ENCODE measurements at places on chromosomes 7 and 10.

DNA sequence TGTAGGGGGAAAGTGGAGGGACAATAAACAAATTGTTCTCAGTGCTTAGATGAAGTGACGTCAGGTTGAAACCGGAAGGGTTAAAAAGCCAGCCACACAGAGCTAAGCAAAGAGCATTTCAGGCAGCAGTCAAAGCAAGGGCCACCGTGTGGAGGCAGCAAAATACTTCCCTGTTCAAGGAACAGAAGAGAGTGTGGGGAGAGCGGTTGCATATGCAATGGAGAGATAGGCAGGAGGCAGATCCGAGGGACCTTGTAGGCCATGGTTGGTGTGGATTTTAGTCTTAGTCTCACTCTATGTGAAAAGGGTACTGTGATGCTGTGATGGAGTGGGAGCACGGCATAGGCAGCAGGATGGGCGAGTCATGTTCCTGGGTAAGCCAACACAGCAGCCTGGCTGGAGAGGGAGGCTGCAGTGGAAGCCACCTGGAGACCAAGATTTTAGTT, 3.8 kb upstream of the STN1 start:
- no peak for DNase-seq

DNA sequence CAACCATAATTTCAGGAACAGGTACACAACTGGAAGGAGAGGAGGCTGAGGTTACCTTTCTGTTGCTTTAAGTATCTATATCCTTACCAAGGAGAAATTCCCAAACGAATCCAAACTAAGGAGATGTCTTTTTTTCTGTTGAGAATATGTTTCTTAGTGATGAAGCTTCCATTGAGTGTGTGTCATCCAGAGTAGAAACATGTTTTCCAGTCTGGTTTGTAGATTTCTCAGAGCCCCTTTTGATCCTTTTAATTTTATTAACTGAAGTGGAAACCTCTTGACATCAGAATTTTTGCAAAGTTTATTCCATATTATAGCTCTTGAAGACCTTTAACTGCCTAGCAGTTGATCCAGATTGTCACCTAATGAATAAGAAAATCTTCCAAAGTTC, 207.1 kb upstream of the FERD3L start:
- DNase-seq: no peak

DNA sequence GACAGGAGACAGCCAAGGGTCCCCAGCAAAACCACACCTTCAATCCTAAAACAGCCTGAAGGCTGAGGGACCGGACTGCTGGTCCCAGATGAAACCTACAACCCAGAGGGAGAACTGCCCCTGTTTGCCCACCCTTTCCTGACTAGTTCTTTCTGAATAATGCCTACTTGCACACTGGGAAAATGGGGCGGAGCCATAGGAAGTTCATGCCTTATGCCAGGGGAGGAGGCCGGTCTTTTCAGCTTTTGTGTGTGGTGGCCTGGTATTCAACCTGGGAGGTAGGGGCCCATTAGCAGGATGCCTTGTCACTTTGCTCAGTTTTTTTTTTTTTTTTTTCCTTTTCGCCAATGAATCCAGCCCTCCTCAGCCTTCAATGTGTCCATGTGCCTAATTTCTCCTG, 20.7 kb downstream of the TOMM7 start:
- no peak for DNase-seq

GRCh38 chr10:30789806-30790205, 160.3 kb upstream of the LYZL2 start:
- DNase-seq: no peak

DNA sequence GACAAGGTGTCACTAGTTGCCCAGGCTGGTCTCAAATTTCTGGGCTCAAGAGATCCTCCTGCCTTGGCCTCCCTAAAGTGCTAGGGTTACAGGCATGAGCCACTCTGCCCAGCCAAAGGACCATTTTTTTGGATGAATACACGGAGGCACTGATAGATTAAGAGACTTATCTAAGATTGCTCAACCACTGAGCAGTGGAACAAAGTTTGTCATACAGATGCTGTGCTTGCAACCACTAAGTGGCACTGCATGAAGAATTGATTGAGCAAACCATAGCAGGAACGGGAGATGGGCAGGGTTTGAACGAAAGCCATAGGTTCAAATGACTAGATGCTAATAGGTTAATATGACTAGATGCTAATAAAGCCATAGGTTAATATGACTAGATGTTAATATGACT, 61.1 kb downstream of the EBLN1 start:
- DNase-seq: no peak

DNA sequence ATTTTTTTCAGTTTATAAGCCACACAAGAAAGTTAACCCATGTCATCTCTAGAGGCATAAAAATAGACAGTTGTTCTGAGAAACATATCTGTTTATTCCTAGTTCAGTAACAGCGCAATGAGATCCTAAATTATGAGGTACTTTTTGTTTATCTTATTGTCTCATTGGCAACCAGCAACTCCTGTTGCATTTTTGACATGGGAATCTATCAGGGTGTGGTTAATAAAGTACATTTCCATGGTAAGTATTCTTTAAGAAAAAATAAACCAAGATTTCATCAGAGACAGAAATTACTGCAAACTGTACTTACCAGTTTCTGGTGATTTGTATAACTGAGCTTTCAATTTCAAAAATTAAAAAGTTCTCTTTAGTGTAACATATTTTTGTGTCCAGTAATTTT, 9.0 kb downstream of the FAS start:
- no peak for DNase-seq

DNA sequence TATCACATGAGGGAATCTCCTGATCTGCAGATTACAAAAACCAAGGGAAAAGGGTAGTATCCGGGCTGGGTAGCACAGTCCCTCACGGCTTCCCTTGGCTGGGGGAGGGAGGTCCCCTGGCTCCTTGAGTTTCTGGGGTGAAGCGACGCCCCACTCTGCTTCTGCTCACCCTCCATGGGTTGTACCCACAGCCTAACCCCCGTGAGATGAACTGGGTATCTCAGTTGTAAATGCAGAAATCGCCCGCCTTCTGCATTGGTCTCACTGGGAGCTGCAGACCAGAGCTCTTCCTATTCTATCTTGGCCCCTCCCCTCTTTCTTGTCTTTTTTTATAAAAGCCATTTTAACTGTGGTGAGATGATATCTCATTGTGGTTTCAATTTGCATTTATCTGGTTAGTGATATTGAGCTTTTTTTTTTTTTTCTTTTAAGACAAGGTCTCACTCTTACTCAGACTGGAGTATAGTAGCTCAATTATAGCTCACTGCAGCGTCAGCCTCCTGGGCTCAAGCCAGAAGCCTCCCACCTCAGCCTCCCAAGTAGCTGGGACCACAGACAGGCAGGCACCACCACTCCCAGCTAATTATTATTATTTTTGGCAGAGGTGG, 87.8 kb downstream of the ABCC2 start:
- peak; percentile 35 for DNase-seq

- DNase-seq: no peak
These were observed 116.0 kb upstream of the PFKP start for GRCh38 chr10:2951235-2951835.

DNA sequence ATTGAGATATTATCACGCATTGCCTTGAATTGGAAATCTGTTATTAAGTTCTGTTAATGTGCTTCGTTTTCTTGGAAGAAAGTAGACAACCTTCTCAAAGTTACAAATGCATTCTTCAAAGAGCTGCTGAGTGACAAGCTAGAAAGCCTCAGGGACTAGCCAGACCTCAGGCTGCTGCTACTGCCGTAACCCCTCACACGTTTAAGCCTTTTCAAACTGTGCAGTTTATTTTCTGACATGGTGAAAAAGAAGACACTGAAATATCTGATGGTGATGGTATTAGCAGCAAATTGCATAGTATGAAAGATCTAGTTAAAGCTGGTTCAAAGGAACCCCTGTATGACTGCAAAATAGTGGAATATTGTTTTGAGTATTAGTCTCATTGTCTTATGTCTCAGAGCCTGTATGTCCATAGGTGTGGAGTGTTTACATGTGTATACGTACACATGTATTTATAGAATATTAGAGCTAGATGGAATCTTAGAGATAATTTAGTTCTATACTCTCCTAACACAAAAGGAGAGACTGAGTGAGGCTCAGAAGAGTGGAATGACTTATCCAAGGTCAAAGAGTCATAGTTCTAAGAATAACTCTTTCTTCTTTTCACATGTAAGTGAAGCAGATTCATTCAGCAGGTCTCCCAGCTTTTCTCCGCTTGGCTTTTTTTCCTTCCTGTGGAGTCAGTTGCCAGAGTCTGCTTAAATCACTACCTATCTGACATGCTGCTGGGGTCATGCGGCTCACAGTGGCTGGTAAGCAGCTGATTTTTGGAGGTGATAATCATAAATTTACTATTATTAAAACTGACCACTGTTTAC, 431.9 kb downstream of the PLXDC2 start:
- DNase-seq: no peak

GRCh38 chr7:136009488-136010079, 32.4 kb upstream of the MTPN start:
- DNase-seq: no peak

DNA sequence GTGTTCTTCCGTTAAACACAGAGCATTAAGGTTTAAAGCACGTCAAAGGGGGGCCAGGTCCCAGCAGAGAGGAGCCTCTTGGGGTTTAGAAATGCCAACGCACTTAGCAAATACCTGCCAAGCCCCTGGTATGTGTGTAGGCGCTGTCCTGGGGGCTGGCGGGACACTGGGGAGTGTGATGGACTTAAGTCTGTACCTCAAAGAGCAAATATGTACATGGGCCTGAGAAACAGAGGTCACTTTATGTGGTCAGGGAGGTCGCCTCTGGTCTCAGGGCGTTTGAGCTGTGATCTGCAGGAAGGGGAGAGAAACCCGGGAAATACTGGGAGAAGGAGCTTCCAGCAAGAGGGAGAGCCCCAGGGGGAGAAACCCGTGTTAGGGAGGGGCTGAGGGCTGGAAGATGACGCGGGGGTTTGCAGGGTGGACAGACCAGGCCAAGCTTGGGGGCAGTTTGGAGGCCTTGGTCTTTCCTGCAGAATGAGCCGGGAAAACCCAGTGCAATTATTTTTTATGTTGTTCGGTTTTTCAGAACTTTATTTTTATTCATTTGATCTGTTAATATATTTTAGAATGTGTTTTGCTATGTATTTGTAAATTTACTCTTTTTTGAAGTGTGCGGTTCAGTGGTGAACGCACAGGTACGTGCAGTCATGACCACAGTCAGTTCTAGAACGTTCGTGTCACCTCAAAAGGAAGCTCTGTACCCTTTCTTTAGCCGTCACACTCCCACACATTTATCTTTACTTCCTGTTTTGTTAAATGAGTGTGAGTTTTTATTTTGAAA, 441.4 kb upstream of the FOXK1 start:
- no peak for DNase-seq
